Stimulated activated CD4-positive, alpha-beta T cell treated with anti-CD3 and anti-CD28 coated beads, TNF-alpha, amount 100 ng/mL, for 24 hours (primary cell): ENCODE measurements at places on chromosomes 13 and 19.

- no peak for DNase-seq
These were observed 1.6 kb downstream of the SIX5 start for GRCh38 chr19:45767410-45767880.

DNA sequence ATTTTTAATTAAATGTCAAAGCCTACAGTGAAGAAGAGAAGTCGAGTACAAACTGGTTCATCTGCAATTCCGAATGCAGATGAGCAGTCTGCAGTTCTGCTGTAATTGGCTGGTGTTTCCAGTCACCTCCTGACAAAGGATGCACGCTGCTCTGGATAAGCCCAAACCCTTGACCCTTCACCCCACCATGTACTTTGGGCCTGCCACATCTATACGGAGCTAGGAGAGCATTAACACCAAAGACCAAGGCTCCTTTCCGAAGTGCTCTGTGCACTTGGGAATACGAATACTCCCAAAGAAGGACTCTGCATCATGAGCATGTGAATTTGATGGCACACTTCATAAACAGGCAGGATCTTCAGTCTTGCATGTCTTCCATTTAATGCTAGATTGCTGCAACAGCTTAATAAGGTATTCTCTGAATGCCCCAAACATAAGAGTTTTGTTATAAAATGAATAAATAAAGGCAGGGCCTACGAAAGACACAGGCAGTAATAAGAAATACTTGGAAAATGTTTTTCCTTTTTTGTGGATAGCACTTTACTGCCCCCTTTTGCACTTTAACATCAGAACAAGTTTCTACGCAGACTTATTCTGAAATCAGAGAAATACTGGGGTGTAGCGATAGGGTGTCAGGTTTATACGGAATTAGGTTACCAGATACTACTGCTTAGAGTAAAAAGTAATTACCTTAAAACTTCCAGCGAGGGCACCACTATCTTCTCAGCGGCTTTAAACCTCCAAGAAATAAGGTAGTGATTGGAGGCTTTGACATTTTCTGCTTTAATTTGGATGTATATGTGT lies 15.0 kb downstream of the EFNB2 start:
- no peak for DNase-seq

GRCh38 chr19:16417660-16418596 lies 53.8 kb downstream of the EPS15L1 start:
- peak; percentile 34 for DNase-seq

GRCh38 chr19:16070366-16070990 lies 5.8 kb upstream of the TPM4 start:
- peak; percentile 53 for DNase-seq

- no peak for DNase-seq
These were observed 48.0 kb downstream of the FRY start for GRCh38 chr13:32079587-32079986.

- DNase-seq: no peak
These were observed 19.7 kb upstream of the JUND start for GRCh38 chr19:18300930-18301717.
